ENCODE measurements at places on chromosomes 7 and 10.

DNA sequence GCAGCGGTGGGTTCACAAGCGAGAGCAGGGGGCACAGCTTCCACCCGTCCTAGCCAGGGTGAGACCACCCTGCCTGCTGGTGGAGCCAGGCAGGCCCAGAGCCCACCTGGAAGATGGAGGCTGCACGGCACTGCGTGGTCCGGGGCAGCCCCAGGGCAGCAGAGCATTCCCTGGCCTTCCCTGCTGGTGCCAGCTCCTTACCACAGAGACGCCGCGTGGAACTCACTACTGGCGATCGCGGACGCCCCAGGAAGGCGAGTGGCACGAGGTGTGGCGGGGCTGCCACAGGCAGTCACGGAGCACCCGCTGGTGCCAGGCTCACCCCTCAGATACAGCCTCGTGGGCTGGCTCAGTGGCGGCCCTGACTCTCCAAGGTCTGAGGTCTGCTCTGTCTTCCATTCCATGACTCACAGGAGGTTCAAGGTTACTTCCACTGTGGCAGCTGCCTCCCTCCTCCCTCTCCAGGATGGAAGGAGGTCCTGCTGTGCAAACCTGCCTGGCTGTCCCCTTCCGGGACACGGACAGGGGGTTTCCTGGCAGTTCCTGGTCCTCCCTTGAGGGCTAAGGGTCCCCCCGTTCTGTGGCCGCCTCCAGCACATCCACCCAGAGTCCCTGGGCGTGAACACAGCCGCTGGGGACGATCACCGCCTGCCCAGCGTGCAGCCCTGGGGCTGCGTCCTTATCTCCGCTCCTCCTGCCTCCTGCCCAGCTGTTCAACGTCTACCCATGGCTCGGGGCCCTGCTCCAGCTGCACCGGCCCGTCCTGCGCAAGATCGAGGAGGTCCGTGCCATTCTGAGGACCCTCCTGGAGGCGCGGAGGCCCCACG, 3.1 kb downstream of the CYP2W1 start:
- DNase-seq: no peak

DNA sequence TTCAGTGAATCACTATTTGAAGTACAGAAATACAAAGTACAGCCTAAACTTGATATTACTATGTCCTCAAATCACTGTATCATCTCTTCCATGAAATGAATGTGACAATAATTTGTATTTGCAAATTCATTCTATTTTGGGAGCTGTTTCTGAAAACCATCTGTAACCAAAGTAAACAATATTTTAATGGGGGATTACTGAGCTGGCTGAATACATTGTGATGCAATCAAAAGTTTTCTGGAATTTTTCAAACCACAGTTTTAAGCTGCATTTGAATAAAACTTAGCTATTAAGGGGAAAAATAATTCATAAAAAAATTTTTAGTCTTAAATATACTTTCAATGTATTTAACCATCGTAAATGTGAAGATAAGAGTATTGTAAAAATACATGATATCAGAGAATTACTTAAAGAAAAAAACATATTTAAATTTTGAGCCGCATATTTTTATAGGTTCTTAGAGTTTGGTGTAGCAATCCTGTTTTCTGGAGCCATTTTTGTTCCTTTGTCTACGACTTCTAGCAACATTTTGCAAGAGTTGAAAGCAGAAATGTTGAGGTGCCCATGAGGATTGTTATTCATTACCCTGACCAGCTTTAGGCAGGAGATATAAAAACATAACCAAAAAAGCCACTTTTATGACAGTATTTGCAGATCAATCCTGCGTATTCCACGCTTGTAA, 45.9 kb upstream of the AGMO start:
- no peak for DNase-seq

DNA sequence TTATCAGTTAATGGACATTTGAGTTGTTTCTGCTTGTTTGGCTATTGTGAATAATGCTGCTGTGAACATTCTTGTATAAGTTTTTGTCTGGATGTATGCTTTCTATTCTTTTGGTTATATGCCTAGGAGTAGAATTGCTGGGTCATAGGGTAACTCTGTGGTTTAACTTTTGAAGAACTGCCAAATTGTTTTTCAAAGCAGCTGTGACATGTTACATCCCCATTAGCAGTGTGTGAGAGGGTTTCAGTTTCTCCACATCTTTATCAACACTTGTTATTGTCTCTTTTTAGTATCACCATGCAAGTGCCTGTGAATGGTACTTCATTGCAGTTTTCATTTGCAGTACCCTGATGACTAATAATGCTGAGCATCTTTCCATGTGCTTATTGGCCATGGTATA, 2.1 kb upstream of the NDUFB8 start:
- no peak for DNase-seq

- no peak for DNase-seq
Measured at GRCh38 chr7:142508251-142508650, 241.0 kb upstream of the PRSS1 start.

DNA sequence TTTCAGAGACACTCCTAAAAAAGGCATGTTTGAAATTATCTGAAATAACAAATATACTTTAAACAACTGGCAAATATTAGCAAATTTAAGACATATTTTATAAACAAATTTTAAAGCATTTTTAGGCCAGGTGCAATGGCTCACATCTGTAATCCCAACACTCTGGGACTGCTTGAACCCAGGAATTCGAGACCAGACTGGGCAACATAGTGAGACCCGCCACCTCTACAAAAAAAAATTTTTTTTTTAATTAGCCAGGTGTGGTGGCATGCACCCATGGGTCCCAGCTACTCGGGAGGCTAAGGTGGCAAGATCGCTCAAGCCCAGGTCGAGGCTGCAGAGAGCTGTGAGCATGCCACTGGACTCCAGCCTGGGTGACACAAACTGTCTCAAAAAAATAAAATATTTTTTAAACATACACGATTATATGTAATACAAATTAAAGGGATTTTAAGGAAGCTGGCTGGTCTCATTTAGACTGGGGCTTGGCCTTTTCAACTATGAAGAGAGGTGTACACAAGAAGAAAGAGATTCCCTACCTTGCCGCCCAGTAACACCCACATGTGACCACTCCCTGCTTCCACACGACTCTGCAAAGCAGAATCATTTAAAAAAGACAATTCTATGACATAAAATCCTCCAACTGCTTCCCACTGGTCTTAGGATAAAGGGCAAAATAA, 7.5 kb downstream of the LARP4B start:
- DNase-seq: no peak

DNA sequence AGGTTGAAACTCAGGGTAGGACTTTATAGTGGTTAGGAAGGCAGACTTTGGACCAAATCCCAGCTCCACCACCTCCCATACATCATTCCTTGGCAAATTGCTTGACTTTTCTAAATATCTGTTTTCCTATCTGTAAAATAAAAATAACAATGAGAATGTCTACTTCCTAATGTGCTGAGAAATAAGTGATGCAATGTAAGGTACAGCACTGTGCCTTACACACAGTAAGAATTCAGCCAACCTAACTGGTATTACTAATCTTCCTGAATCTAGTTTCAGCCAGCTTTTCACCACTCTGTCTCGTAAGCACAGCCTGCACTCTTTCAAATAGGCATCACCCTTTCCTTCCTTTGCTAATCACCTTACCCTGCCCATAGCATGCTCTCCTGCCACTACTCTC, 9.7 kb downstream of the PRLHR start:
- DNase-seq: no peak

DNA sequence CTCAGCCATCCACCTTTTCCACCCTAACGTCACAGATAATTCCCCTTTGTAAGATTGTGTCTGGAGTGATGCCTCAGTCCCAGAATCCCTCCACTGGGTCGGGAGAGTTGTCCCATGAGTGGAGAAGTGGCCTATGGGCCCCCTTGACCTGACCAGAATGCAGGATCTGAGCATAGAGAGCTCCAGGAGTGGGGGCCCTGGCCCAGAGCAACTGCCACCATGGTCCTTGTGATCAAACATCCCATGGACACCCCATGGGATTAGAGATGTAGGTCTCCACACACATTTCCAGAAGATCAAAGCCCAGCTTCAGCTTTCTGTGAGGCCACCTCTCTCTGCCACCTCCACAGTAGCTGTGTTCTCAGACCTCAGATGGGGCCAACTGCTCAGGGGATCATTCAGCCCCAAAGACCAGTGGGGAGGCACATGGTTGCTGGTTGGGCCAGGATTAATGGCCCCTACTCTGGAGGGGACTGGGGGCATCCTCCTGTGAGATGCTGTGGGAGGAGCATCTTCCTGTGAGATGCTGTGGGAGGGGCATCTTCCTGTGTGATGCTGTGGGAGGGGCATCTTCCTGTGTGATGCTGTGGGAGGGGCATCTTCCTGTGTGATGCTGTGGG, 28.5 kb upstream of the DPYSL4 start:
- no peak for DNase-seq

- DNase-seq: no peak
Measured at GRCh38 chr7:151448261-151449252, 8.6 kb upstream of the CRYGN start.
